ENCODE measurements at places on chromosomes 6 and 20.

DNA sequence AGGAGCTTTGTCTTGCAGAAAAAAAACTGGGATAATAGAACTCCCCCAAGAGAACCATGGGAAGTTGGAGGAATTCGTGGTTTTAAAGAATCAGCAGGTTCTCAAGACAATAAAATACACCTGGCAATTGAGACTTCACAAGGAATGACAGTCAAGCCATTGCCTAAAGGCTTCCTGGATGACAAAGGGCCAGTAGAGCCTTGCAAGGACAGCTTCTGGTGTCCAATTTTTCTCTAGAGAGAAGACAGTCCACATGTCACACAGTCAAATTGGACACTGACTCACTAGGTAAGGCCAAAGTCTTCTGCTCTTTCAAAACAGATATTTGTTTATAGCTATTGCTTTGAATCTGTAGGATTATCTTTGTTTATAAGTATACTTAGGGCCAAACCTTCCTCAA is 80.3 kb upstream of the BMP5 start:
- DNase-seq, result no peak

DNA sequence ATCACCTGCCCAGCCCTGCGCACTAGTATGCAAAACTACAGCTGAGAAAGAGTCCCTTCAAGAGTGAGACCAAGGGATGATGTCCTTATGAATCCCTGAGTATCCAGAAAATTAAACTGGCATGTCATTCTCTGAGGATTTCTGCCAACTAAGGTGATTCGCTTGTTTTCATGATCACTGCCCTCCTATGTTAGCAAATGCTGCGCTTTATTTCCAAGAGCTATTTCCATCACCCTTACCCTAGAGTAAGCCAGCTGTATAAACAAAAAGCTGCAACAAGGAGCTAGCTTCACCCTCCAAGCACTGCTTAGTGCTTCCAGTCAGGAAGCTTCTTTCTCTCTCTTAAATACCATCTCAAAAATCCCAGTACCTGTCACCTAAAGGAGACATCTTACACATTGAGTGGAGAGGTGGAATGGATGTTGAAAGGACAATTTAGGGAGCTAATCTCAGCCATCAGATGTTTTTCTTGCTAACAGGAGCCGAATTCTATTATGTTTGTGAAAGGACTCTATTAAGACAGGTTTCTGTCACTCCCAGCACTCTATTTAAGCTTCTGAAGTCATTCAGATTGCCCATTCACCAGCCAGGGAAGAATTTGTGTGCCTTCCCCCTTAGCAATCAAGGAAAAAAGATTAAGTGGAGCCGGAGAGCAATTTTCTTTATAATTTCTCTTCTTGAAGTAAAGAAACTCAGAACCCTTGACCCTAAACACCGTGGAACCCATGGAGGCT is 322.2 kb downstream of the NRN1 start:
- DNase-seq, result no peak

DNA sequence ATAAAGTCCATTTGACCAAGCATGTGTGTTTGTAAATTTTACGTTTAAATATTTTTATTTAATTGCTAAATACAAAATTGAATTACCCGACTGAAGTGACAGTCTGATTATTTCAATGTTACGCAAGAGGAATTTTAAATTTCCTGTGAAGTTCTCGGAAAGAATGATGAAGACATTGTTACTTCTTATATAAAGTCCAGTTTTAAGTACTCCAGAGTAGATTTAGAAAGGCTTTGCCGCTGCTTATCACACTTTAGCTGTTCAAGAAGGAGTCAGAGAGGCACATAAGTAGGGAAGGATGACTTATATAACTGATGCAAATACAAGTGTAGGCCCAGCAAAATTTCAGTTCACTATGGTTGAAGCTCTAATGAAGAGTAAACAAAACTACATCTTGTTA is 265.1 kb upstream of the CITED2 start:
- DNase-seq, result no peak

- no peak for DNase-seq
These were observed 236.7 kb downstream of the SOD2 start for GRCh38 chr6:159456349-159456748.

DNA sequence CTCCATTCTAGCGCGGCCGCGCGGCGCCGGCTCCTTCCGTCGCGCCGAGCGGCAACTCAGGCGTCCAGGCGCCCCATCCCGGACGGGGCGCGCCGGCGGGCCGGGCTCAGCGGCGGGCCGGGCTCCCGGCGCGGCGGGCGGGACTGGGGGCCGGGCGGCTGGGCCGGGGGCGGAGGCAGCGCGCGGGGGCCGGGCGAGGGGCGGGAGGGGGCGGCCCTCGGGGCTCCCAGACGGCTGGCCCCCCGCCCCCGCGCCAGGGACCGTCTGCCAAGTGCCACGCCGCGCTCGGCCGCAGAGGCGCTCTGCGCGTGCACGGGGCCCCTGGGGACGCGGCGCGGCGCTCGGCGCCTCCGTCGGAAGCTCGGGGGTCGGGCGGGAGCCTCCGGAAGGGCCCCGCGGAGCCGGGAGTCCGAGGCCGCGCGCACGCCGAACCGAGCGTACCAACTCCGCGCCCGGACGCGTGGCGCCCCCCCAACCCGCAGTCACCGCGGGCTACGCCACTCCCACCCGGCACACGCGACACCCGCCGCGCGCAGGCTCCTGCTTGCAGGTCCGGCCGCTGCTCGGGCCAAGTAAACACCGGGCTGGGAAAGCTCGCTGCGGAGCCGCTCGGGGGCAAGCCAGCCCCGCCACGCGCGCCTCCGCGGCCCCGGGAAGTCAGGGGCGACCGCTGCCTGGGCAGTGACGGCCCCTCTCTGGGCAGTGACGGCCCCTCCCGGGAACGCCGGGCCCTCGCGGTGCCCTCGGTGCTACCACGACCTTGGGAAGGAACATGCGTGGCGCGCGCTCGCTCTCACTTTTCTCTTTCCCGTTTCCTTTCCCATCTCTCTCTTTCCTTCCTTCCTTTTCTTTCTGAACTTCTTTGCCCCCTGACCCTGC is at the start of gene PREX1:
Gene PREX1 (minus strand): TSS at position 145 of the 879 bp plus-strand sequence. CDS start 139 bp downstream, at position 6.
- peak; percentile 73 for DNase-seq

- no peak for DNase-seq
These were observed 65.7 kb downstream of the TFAP2B start for GRCh38 chr6:50884364-50884763.

DNA sequence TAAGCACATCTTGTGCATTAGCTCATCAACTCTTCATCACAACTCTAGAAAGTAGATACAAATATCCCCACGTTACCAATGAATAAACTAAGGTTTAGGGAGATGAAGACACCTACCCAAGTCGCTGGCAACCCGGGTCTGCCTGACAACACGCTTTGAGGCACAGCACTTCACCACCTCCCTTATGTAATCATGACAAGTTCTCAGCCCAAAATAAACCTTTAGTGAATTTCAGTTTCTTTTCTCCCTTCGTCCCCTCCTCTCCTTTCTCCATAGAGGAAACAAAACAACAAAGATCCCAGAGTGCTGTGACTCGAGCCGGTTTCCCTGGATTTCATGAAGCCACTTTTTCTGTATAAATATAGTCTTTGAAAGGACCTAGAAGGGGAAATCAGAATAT is 105.4 kb downstream of the MAFB start:
- no peak for DNase-seq

GRCh38 chr6:150622941-150623874 is 23.5 kb downstream of the PLEKHG1 start:
- no peak for DNase-seq

GRCh38 chr6:3929281-3929798 is 80.2 kb downstream of the FAM50B start:
- DNase-seq, result no peak

DNA sequence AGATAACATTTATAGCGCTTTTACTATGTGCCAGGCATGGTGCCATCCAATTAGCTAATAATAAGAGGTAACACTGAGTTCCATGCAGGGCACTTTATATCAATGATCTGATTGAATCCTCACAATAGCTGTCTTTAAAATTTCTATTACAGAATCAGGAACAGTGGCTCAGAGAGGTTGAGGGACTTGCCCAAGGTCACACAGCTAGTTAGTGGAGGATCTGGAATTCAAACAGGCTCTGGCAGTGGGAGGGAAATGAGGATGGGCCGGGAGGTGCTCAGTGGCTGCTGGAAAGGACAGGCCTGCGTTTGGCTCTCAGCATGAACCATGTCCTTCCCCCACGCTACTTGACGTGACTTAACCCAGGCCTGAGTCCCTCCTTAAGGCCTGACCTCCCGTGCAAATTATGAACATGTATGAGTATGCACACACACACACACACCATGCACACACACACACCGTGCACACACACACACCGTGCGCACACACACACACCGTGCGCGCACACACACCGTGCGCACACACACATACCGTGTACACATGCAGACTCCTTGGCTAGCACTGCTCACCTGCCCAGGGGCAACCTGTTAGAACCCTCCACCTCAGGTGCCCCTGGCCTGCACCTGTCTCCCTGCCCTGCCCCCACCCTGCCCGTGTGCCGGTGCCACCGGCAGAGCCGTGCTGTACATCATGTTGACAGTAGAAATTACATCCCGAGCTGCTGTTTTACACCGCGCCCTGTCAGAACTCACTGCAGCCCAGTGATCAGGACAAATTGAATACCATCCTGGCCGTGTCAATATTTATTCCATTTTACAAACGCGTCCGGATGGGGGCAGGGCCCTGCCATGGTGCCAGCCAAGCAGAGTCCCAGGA is 43.7 kb downstream of the CDH22 start:
- no peak for DNase-seq
